ENCODE measurements at places on chromosomes 3 and 15. TPM values are rescaled to one million over a fixed set of nuclear protein-coding genes. Genes with fewer than 3 reads are reported as not detected.

CIDEC gene
- not detected for polyA plus RNA-seq

PEX5L gene
- not detected for polyA plus RNA-seq

OSTN gene
- not detected for polyA plus RNA-seq

DNA sequence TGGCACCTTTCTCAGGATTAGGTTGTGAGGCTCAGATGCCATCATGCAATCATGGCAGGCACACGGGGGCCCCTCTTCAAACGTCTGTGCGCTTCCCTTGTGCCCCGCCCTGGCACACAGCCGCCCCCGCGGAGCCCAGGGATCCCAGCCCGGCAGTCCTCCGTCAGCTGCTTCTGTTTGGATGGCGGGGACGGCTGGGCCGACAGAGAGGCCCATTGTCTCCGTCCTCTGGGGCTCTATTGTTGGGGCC is 849 bp upstream of the HDAC11 start:
- H3K4me1 ChIP-seq: peaks cover 24% of the 10 kb centered on the region
- H3K27ac ChIP-seq: peak overlapping the region; percentile 81
- peak; percentile 46 for DNase-seq
- H3K36me3 ChIP-seq: no peaks in the 10 kb centered on the region
- no peaks in the 10 kb centered on the region for H3K27me3 ChIP-seq

GRCh38 chr3:183033746-183034145 is 53.4 kb upstream of the DCUN1D1 start:
- H3K36me3 ChIP-seq: peaks cover 41% of the 10 kb centered on the region
- no peak for DNase-seq
- H3K27me3 ChIP-seq: no peaks in the 10 kb centered on the region
- H3K27ac ChIP-seq: no peak overlapping the region
